ENCODE measurements at places on chromosomes 7 and 10.

DNA sequence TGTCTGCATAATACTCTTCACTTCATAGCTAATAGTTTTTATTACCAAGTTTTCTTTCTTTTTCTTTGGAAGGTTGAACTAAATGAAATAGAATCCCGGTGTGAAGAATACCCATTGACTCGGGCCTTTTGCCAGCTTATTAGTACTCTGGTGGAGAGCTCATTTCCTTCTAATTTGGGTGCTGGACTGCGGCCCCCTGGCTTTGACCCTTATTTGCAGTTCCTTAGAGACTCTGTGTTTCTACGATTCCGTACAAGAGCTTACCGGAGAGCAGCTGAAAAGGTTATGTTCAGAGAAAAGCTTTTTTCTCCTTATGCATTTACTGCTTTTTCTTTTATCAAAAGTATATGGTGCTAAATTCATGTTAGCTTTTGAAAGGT is 40.2 kb downstream of the NUP205 start:
- DNase-seq, result no peak

GRCh38 chr10:18446205-18446604 is 205.2 kb downstream of the NSUN6 start:
- DNase-seq, result no peak

GRCh38 chr7:44403775-44404174 is 78.4 kb upstream of the CAMK2B start:
- DNase-seq, result no peak

DNA sequence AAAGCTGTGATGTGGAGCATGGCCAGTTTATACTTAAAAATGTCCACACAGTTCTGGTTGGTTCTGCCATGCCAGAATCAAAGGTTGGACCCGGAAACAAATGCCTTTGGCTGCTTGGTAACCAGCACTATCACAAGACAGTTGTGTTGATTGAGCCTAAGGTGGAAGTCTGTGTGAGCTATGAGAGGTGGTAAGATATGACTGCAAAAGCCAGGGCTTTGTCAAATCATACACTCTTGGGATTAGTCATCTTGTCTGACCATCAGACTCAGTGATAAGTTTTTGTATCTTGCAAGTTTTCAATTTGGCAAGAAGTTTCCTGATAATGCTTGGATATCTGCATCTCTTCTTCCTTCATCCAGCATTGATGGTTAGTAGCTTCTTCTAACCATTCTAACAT is 35.5 kb downstream of the GPR141 start:
- no peak for DNase-seq

DNA sequence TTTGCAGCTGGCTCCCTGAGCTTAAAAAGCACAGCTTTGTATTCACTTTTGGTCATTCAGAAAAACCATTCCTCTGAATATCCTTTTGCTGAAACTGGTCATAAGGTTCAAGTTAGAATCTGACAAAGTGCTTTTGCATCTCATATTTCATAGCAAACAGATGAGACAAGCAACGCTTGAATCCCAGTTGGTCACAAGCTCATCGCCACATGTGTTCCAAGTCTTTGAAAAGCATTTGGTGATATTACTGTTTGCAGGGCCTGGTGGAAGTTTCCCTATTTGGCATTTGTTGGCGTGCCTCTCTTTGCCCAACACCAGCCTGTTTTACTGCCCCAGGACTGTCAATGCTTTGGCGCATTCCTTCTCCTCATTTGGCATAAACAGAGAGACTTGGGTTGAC is 10.3 kb downstream of the TACC2 start:
- no peak for DNase-seq

GRCh38 chr7:47776335-47776734 is 171.9 kb downstream of the PKD1L1 start:
- no peak for DNase-seq

DNA sequence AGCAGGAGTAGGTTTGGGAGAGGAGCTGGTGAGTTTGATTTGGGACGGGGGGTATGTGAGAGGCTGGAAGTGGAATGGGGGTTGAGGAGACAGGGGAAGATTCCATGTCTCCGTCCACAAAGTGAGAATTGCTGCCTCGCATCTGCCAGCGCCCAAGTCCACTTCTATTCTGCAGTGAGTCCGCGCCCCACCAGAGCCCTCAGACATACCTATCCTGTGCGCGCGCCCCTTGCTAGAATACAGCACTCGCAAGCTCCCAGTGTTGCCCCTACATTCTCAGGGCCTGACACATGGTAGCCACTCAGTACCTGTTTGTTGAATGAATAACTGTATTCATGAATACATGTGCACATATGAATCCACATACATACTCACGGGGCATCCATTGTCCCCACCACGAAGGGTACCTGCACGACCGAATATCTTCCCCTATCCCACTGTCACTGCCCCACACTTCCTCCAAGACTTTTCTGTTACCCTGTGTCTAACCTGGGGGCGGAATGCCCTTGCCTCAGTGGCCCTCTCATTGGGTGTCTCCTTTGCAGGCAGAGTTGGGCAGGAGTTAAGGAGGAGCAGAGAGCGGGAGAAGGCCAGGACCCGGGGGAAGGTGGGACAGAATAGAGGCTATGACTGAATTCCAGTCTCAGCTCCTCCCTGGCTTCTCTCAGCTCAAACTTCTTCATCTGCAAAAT is 19.9 kb downstream of the POLL start:
- no peak for DNase-seq

DNA sequence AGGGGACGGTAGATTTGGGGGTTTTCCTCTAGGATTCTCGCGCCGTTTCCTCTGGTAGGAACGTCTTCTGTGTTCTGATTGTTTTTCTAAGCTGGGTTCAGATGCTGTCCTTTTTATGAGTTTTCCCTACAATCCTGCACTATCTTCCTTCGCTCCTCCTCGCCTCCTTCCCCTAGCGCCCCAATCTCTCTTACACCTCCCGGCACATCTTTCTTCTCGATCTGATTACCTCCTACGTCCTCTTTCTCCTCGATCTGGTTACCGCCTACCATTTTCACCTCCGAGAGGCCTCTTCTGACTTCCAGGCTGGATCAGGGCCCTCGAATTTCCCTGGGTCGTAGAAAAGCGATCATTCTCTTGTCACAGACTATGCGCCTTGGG is 413 bp downstream of the BUD31 start:
- no peak for DNase-seq

GRCh38 chr10:74650613-74651012 is 175.8 kb upstream of the KAT6B start:
- no peak for DNase-seq

GRCh38 chr7:17274551-17275245 is 23.8 kb upstream of the AHR start:
- DNase-seq, result no peak

GRCh38 chr10:130932326-130933007 is 379.1 kb downstream of the TCERG1L start:
- DNase-seq, result no peak

GRCh38 chr7:112868609-112869008 is 78.4 kb upstream of the TMEM168 start:
- DNase-seq, result no peak

DNA sequence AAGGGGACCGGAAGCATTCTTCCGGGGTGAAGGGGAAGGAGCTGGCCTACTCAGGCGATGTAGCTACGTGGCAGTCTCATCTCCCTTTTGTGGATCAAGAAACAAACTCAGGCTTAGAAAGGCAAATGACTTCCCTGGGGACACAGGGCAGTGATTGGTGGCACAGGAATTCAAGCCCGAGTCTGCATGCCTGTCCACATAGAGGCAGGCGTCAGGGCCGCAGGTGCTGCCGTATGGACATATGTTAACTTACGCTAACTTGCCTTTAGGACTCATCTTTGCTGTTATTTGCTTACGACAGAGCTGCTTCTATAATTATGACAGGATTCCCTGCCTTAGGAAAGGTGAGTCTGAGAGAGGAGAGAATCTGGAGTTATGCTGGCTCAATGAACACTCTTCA is 42.3 kb upstream of the KLF6 start:
- DNase-seq, result no peak

DNA sequence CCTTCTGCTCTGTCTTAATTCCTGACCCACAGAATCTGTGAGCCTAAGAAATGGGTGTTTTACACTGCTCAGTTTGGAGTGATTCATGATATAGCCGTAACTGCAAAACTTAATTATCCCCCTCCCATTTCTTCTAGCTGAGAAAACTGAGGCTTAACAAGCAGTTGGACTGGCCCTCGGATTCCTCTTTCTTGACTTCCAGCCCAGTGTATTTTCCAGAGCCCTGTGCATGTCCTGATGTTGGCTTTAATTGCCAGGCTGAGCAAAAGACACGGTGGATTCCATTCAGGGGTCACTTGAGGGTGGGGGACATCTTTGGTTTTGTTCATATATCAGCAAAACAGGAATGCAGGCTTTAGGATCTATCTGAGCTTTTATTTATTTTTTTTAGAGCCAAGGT is 489.8 kb downstream of the TYW1 start:
- no peak for DNase-seq

DNA sequence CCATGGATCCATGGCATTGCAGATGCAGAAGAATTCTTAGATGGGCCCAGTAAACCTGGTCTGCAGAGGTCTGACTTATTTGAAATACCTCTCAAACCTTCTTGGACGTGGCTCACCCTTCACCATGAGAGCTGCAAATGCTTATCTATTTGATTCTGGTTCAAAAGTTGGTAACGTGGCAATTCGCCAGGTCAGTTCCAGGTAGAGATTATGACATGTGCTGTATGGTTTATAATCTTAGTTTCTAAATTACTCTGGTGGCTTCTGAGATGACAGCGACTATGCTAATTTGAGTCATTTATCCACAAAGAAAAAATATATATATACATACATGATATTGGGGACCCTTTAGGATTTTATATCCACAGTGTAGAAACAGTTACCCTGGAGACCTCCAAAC is 68.8 kb downstream of the NRP1 start:
- DNase-seq, result no peak

GRCh38 chr7:149570784-149571183 is 73.2 kb upstream of the ZNF746 start:
- no peak for DNase-seq

- DNase-seq, result peak; percentile 43
These were observed 198.0 kb downstream of the CAMK1D start for GRCh38 chr10:12547301-12547771.

DNA sequence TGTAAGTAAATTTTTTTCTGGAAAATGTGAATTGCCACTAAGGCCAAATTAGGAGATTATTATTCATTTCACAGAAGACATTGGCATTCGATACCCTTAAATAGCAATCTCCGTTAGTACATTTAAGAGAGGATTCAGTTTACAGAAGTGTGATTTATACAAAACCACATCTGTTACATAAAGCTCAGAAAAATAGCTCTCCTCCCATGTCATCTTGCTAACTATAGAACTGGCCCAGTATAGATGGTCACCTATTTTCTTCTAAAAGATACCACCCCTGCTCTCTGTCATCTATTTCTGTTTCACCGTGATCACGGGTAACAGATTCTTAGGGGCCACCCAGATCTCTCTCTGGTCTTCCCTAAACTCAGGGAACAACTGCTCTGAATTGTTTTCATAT is 119.1 kb downstream of the HIP1 start:
- DNase-seq, result no peak

DNA sequence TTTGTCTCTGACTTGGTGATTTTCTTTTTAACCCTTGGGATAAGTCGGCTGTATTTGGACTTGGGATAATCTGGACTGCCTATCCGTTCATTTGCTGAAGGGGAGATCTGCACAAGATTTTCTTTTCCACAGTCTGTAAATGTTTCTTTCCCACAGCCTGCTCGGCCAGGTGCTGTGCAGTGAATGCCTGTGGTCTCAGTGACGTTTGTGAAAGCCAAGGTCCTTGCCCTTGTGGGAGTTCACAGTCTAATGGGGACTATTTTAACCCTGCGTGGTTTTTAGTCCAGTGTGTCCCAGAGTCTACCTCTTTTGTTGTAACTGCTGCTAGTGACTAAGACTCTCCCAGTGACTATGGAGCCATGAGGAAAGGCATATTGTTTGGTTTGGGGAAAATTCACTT is 8.9 kb downstream of the PNLIP start:
- DNase-seq, result no peak

Measured in NCI-H774 (cell line).